ENCODE measurements at places on chromosomes 7 and 10.

DNA sequence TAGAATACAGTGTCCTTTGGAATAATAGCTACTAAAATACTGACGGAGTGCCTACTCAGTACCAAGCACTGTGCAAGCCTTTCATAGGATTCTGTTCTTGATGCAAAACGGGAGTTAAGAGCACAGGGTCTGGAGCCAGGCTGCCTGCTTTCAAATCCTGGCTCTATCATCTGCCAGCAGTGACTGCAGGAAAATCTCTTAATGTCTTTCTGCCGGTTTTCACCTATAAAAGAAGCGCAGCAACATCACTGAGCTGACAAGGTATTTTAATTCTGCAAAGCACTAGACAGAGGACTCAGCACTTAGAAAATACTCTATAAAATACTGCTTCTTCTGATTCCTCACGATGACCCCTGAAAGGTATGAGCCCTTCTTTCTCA, 659 bp downstream of the FIGNL1 start:
- no peak for DNase-seq

- DNase-seq, result no peak
Measured at GRCh38 chr10:69772933-69773704, 28.6 kb upstream of the COL13A1 start.

DNA sequence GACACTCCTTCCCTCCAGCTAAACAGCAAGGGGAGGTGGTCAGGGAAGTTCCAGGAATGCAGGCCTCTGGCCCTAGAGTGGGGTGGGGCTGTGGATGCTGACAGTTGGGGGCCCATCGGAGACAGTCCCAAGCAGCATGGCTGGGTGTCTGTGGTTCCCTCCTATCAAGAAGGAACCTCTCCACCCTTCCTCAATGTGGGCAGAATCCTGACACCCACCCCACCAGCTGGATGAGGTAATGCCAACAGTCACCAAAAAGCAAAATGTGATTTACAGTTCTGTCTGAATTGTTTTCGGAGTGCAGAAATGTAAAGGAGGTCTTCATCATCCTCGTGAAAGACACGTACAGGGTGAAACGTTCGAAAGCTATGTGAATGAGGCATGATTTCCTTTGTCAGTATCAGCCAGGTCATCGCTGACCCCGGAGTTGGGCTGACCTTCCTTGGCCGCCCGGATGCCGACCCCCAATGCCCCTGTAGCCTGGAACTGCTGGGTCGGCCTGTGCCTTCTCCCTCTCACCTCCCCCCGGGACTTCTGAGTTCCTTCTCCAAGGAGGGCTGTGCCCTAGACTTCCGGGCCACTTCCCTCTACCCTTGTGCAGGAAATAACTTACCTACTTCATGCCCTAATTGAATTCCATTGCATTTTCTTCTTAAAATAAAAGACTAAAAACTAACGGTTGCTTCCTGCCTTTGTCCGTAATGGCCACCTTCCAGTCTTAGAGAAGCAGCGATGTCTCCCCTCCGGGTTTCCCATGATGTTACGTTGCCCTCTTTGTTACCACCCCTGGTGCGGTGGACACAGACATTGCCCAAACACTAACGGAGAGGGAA, 24.5 kb downstream of the FOXK1 start:
- DNase-seq, result no peak

GRCh38 chr10:97711640-97712572, 1.6 kb upstream of the MARVELD1 start:
- DNase-seq, result no peak

GRCh38 chr7:151699147-151699927, 177.6 kb downstream of the PRKAG2 start:
- no peak for DNase-seq

DNA sequence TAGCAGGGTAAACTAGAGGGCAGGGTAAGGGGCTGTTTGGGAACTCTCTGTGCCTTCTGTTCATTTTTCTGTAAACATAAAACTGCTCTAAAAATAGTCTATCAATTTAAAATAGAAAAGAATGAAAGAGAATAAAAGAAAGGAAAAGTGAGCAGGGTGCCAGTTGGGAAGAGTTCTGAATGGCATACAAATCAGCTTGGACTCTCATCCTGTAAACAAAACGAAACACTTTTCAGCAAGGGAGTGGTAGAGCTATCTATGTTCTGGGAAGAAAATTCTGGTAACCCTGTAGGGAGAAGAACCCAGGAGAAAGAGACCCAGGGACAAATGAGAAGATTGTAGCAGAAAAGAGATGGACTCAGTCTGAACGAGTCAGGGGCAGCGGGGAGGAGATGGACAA, 24.6 kb downstream of the SCRN1 start:
- DNase-seq, result no peak

- no peak for DNase-seq
Measured at GRCh38 chr10:22339761-22340328, 5.5 kb upstream of the SPAG6 start.

- no peak for DNase-seq
Measured at GRCh38 chr7:129351320-129351719, 82.9 kb upstream of the STRIP2 start.

DNA sequence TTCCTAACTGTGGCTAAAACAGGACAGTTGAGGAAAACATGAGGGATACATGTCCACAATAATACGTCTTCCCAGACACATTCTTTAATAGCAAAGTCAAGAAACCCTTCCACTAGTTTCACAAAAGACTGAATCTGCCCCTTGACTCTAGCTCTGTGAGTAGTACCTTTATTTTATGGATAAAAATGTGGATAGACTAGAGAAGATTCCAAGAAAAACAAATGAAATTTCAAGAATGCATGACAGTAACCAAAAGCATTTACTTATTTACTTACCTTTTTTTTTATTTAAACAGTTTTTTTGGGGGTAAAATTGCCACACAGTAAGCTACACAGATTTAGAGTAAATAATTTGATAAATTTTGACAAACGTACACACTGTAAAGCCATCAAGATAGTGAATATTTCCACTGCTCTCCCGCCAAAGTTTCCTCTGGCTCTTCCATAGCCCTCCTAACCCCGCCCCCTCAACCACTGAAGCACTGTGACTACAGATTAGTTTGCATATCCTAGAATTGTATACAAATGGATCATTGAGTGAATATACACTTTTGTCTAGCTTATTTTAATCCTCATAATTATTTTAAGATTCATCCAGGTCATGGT, 420.4 kb upstream of the ZMIZ1 start:
- no peak for DNase-seq

DNA sequence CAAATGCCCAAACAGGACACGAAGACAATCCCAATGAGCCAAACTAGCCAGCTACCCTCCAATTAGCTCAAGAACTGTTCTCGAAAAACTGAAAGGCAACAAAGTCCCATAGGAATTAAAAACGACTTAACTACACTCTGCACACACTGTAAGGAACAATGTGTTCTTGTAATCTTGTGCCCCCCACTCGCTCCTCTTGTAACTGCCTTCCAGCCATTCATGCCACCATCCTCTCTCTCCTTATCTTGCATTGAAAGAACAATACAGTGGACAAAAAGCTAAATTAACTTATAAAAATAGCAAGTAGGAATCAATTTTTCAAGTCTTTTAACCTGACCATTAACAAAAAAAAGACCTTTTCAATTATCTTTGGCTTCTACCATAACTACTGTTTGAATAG, 2.9 kb downstream of the CYTH3 start:
- no peak for DNase-seq

DNA sequence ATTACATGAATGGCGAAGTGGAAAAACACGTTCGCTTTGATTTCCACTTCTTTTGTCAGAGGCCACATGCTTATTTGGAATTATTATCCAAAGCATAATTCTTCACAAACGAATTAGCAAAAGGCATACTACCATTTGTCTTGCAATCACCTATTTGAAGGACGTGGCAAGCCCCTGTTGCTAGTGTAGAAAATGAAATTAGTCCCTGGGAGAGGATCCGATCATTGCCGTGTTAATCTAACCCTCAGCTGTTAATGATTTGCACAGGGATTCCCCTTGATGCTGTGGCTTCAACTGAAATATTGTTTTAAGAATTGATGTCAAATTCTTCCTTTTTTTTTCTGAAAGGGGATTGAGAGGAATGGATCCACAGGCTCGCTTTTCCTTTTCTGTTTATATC, 4.6 kb downstream of the AGMO start:
- DNase-seq, result no peak

DNA sequence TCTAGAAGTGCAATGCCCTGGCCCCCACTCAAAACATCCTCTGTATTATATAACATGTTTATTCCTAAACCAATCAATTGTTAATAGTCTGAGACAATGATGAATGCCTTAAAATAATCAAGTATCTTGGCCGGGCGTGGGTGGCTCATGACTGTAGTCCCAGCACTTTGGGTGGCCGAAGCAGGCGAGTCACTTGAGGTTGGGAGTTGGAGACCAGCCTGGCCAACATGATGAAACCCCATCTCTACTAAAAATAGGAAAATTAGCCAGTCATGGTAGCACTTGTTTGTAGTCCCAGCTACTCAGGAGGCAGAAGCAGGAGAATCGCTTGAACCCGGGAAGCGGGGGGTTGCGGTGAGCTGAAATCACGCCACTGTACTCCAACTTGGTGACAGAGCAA, 29.4 kb upstream of the CACNA2D1 start:
- DNase-seq, result no peak

DNA sequence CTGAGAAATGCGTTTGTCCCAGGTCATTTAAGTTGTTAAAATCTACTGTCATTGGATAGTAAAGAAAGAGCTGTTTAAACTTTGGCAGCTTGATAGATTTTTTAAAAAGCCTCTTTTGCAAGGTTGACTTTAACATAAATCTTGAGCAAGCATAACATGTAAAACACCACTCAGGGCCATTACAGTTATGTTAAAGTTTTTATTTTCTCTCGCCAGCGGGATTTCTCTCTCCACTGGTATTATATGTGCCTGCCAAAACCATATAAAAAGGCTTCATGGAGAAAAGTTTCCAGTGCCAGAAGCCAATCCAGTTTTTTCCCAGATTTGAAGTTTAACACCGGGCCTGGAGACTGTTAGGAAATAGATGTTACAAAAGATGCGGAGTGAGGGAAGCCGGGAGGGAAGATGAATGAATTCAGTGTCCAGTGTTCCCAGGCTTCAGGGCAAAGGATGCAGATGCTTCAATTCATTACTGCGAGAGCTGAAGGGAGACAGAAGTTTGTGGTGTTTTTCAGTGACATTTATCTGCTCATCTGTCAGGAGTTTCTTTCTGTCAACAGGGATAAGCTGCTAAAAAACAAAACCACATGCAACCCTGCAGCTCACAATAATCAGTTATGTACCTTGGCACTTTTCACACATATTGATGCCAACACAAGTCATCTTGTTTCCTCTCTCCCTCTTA, 155.5 kb downstream of the SPAG6 start:
- no peak for DNase-seq

DNA sequence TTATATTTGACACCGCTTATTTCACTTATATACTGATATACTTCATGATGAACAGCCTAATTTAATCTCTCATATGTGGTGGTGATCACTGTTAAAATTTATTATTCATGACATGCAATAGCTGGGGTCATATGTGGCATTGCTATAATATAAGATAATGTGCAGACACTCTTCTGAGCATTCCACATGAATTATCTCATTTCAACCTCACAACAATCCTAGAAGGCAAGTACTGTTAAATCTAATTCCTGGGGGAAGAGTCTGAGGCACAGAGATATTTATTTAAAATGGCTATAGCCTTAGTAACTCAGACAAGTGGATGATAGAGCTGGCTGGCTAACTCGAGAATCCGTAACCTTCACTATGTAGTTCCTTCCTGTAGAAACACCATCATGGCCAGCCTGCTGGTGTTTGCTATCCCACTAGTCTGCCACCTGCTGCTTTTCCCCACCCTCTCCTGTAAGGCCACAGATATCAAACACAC, 46.6 kb upstream of the A1CF start:
- no peak for DNase-seq

DNA sequence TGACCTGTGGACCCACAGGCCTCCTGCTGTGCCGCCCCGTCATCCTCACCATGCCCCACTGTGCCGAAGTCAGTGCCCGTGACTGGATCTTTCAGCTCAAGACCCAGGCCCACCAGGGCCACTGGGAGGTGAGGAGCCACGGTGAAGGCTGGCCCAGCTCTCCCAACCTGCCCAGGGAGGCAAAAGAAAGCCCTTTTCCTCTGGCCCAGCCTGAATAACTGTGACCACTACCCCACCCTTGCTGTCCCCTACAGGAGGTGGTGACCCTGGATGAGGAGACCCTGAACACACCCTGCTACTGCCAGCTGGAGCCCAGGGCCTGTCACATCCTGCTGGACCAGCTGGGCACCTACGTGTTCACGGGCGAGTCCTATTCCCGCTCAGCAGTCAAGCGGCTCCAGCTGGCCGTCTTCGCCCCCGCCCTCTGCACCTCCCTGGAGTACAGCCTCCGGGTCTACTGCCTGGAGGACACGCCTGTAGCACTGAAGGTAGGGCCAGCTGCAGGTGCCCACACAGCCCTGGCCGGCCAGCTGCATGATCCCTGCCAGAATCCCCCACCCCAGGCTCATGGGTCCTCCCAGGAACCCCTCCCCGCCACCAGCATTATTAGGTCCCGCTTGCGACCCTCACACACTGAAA, 25.5 kb upstream of the SLC29A3 start:
- DNase-seq, result no peak

- no peak for DNase-seq
Measured at GRCh38 chr7:131546126-131546525, 10.3 kb downstream of the PODXL start.

DNA sequence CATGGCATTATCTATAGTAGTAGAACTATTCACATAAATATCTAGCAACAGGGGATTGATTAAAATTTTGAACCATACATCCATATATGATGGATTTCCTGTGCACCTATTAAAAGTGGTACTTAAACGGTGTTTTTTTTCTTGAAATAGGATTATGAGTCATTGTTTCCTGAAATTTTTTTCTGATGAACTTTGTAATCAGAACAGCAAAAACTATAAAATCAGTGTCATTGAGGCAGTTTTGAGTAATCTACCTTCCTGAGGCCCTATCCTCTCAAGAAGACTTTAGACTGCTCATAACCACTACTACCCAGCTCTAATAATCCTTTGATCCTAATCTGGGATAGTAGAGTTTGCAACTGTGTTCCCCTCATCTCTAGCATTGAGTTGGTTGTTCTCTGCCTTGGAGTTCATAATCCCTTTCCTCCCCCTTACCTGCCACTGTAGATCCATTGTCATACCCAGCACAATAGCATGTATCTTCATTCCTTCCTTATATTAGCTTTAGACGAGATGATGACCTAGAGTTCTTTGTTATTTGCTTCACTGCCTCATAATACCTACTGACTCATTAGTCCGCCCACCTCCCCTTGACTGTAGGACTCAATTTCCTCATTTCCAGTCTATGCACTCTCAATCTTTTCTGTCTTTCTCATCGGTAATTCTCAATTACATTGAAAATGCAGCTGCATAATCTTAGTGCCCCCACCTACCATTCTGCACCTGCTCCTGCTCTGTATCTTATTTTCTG, 133.4 kb downstream of the LRRC4 start:
- DNase-seq, result peak; percentile 10

DNA sequence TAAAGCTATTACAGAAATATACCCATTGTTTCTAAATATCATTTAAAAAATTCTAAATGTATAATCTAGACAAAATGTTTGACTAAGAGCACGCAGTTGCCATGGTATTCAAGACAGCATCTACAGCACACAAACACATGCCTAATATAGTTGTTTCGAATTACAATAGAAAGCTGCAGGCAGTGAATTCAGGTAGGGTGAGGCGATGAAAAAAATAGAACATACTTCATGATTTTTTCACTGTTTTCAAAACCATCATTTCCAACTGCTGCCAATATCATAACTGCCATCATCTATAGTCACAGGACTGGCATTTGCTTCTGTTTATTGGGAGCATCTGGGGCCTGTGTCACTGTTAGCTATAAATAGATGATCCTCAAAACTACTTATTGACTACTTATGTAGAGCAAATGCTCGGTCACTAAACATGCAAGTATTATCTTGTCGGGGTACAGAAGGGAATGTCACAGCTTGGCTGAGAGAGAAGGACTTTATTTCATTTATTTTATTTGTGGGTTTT, 34.4 kb upstream of the OTUD1 start:
- no peak for DNase-seq

All from activated CD4-positive, alpha-beta T cell treated with anti-CD3 and anti-CD28 coated beads for 24 hours (primary cell).